ENCODE measurements at places on chromosomes 4 and X.
A peak's percentile ranks its signal among the peaks of the same experiment; 100 is the strongest.

- DNase-seq: no peak
Observed at GRCh38 chr4:127134490-127134889, 498.3 kb upstream of the INTU start.

GRCh38 chr4:125140966-125141495 is 173.7 kb upstream of the FAT4 start:
- no peak for DNase-seq

DNA sequence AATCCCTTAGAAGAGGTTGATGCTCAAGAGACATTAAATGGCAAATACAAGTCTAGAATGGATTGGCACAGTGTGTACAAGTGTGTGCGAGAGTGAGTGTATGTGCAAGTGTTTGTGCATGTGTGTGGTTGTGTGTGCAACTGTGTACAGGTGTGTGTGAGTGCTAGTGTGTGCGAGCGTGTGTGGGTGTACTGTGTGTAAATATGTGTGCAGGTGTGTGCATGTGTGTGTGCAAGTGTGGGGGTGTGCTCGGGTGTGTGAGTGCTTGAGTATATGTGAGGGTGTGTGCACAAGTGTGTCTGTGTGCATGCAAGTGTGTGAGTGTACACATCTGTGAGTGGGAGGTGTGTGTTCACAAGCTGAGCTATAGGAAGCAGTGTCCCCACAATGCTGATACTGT is 5.9 kb downstream of the TREX2 start:
- DNase-seq: no peak

GRCh38 chr4:14169460-14169859 is 541.9 kb upstream of the BOD1L1 start:
- no peak for DNase-seq

GRCh38 chr4:26151615-26152014 is 169.2 kb upstream of the RBPJ start:
- DNase-seq: no peak

GRCh38 chr4:126916626-126917140 is 716.1 kb upstream of the INTU start:
- no peak for DNase-seq

- peak; percentile 57 for DNase-seq
Observed at GRCh38 chr4:1976416-1977352, 32.1 kb downstream of the NELFA start.

DNA sequence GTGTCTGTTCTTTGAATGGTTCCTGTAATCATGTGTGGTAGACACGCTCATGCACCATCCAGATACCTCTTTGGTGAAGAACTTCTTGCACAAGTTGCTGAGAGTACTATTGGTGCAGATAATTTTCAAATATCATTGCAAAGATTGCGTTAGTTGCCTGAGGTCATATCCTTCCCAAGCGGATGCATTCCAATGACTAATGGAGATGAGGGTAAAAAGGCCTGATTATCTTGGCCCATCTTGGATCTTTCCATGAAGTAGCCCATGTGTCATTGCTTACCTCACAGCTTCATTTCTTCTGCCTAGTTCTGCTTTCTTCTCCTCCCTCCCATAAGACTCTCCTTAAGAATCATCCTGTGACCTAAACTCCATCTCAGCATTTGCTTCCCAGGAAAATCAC is 384.9 kb upstream of the CNKSR2 start:
- DNase-seq: no peak

GRCh38 chr4:95439071-95439470 is 109.7 kb downstream of the UNC5C start:
- DNase-seq: no peak

GRCh38 chrX:124125471-124125870 is 164.0 kb downstream of the STAG2 start:
- no peak for DNase-seq

GRCh38 chrX:136221851-136222513 is 29.2 kb downstream of the MAP7D3 start:
- DNase-seq: no peak

- no peak for DNase-seq
Observed at GRCh38 chr4:17687237-17687857, 72.9 kb downstream of the MED28 start.

Measured in RWPE2 (cell line).